ENCODE measurements at places on chromosomes 6 and 20.

DNA sequence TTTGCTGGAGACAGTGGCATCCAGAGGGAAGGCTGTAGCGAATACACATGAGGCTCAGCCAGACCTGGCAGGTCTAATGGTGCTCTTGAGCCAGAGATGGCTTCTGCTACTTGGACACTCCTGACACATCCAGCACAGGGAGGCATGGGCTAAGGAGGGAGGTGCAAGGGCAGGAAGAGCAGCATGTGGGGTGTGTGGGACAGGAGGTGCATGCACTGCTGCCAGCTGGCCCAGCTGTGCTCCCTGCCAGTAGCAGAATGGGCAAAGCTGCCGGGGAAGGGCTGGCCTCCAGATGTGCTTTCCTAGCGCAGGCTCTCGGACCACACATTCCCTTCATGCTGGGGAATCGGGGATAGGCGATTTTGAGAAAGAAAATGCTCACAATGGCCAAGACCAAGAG is 309.2 kb downstream of the CDC5L start:
- no peak for DNase-seq

- DNase-seq = peak; percentile 41
These were observed 57.7 kb upstream of the CD83 start for GRCh38 chr6:14059791-14060436.

DNA sequence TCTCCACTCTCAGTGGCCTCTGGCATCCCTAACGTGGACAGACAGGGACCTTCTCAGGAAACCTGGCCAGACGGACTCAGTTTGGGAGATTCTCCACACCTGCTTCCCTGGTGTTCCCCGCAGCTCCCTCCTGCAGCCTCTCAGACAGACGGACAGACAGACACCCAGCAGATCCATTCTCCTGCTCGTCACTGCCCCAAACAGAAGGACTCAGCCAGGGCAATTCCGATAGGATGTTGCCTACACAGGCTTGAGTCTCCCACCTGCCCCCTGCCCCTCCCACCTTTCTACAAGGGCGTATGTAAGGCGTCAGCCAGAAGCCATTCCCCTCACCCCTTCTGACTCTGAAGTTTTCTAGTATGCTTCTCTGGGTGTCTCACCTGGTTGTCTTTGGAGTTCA is 428 bp downstream of the CCM2L start:
- no peak for DNase-seq

DNA sequence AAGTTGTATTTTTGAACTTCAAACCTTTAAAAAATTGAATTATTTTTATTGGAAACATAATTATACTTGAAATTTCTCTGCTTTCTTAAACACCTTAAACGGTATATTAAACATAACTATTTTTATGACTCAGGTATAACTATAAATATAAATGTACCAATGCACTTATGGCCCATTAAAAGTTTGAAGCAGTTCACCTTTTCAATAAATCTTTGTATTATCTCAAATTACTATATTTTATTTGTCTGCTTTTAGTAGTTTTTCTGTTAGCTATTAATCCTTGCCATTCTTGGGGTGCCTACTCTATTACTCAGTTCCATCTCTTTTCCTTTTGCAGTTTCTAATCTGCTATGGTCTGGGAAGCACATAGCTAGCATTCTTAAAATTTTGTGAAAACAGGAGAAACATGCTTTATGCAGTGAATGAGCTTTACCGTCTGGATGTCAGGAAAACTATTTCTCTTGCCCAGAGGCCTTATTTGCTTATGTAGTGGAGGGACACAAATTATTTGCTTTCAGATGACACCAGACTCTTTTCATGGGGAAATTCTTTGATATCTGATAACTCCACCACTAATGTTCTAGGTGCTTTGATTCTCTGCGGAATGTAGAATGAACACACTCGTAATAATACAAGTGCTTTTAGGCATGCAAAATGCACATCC is 378.9 kb upstream of the CITED2 start:
- no peak for DNase-seq

GRCh38 chr6:110816677-110817076 is 1.4 kb upstream of the CDK19 start:
- no peak for DNase-seq

DNA sequence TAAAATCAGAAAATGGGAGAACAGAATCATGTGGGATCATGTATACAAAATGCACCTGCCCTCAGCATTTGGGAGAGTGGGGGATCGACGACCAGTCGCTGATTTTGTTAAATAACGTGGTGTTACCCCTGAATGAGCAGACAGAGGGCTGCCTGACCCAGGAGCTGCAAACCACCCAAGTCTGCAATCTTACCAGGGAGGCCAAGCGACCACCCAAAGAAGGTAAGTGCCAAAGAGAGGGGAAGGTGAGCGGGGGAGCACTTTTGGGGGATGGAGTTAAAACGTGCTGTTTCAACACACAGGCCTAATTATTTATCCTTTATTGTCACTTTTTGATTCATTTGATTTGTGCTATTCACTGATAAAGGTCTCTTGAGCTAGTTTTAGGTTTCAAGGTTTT is 4.1 kb downstream of the ADGRB3 start:
- no peak for DNase-seq

DNA sequence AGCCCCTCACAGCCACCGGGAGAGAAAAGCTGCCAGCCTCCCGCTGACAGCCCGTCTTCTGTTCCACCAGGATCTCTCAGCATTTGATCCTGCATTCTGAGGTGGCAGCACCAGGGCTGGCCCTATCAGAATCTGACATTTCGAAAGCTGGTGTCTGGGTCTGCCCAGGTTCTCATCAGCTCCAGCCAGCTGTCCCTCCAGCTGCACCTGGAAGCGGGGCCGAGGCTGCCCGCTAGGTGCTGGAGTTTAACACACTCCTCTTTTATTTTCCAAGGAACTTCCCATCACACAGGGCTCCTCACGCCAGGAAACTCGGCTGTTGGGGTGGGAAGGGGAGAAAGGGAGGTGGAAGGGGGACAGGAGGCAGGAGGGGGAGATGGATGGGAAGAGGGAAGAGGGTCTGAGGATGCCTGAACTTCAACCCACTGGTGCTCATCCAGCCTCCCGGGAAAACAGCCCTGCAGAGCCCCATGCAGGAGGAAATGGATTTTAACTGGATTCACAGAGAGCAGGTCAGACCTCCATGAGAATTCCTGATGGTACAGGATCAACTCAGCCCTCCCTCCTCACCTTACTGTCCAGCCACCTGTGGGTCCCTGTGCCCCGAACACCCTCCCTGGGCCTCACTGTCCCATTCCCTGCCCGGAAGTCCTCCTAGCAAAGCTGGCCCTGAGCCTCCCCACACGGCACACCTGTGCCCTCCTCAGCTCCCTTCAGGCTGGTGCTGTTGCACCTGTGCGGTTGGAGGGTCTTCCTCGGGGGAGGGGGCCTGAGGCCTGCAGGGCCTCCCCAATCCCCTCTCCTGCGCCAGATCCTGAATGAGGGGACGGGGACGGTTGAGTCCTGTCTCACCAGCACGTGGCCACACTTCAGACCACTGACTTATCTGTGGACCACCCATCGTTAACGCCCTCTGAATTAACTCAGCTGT is 3.9 kb upstream of the LSM14B start:
- no peak for DNase-seq

DNA sequence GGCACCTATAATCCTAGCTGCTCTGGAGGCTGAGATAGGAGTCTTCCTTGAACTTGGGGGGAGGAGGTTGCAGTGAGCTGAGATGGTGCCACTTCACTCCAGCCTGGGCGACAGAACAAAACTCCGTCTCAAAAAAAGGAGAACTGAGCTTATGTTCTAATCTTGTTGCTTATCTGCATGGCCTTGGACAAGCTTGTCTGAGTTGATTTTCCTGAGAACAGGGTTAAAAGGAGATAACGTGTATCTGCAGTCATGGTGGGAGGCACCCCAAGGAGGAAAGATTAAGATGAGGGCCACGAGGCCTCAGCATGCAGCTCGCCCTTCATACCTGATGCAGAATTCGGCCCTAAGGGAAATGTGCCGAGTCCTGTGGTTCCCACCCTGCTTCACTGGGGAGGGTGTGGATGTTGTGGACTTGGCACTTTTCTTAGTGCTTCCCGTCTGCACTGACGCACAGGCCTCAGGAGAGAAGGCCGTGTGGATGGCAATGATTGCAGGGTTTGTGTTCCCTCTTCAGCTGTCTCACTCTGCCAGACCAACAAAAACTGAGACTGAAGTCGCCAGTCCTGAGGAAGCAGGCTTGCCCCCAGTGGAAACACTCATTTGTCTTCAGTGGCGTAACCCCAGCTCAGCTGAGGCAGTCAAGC is 56.3 kb downstream of the EZR start:
- DNase-seq = no peak

DNA sequence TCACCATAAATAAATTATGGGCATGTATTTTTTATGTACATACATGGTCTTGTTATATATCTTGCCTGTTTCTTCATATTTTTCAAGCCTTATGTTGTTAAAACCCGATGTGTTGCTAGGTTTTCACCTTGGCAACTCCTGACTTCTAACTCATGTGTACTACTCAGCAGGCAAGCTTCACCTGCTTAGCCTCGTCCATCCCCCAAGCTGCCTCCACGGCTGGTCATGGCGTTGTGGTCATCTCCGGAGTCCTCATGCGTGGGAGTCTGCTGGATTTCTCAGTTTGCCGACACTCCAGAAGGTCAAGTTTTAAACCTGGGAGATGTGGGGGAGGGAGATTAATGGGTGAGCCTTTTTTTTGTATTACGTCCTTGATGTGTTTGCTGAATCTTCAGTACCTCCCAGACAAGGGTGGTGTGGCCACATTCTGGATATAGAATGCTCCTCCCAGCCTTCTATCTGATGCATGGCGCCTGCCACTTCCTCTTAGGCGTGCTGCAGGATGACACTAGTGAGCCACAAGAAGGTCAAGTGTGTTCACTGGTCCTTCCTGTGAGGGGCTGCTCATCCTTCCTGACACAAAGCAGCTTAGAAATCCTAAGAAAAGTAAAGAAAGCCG is 26.6 kb upstream of the EDN3 start:
- DNase-seq = no peak

DNA sequence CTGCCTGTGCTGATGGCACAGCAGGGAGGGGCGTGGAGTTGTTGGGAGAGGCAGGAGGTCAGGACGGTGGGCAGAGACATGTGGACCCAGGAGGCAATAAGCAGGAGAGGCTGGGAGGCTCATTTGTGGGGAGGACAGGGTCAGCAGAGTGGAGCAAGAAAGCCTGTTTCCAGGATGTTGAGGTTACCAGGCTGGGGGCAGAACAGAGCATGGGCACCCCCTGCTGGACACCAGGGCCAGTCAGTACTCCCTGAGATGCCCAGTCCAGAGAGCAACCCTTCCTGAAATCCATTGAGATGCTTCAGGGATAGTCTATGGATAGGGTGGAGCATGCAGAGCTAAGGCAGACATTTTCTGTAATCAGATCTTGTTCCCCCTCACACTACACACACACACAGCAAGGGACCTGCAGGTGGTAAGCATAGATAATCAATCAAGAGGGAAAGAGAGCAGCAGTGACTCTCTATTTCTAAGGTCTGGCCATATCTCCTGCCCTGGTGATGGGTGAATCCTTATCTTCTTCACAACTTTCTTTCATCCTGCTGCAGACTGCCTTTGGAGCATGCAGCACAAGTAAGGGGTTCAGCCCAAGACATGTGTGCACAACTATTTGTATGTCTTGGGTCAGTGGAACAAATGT is 41.7 kb downstream of the MOCS1 start:
- DNase-seq = peak; percentile 61

GRCh38 chr6:121645100-121645745 is 209.8 kb downstream of the GJA1 start:
- DNase-seq = no peak

GRCh38 chr20:14117768-14118167 is 122.5 kb downstream of the MACROD2 start:
- no peak for DNase-seq

- no peak for DNase-seq
These were observed 149.4 kb upstream of the MLIP start for GRCh38 chr6:53961679-53962370.

DNA sequence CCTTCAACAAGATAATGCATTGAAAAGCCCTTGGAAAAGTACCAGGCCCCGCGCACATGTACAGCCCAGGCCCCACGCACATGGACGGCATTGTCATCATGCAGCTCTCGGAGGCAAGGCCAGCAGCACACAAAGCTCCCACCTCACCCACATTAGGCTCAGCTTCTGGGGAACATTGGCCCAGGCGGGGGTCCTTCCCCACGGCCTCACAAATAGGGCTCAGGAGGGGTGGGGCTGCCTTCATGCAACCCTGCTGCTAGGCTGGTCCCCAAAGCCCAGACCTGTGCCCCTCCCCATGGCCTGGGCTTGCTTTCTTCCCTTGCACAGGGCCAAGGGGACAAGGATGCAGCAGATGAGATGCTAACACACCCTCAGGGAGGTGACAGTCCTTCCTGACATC is 26.7 kb downstream of the NPEPL1 start:
- DNase-seq = peak; percentile 7

GRCh38 chr6:6659600-6660327 is 71.2 kb downstream of the LY86 start:
- no peak for DNase-seq

DNA sequence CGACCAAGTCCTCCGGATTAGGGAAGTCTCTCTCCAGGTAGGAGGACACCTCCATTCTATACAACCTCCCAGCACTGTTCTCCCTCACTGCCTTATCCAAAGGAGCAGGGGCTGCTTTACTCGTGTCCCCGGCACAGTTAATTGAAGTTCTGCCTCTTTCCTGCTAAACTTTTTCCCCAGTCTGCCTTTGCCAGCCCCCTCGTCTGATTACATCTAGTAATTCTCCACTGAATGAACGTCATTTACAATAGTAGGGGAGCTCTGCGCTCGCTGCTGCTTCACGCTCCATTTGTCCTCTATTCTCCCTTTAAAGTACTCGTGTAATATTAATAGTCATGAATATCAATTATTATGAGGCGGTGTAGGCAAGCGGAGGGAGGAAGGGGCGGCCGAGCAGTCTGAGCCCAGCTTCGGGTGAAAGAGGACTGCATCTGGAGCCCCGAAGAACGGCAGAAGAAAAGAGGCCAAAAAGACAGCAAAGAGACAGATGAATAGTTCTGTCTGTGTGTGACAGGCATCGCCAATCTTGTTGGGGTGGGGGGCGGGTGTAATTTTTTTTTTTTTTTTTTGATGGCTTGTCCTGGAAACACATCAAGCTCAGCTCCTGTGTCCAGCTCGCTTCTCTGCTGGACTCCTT is 2.9 kb downstream of the TFAP2B start:
- DNase-seq = no peak

- no peak for DNase-seq
These were observed 1513.7 kb downstream of the GRIK2 start for GRCh38 chr6:102907181-102907580.

DNA sequence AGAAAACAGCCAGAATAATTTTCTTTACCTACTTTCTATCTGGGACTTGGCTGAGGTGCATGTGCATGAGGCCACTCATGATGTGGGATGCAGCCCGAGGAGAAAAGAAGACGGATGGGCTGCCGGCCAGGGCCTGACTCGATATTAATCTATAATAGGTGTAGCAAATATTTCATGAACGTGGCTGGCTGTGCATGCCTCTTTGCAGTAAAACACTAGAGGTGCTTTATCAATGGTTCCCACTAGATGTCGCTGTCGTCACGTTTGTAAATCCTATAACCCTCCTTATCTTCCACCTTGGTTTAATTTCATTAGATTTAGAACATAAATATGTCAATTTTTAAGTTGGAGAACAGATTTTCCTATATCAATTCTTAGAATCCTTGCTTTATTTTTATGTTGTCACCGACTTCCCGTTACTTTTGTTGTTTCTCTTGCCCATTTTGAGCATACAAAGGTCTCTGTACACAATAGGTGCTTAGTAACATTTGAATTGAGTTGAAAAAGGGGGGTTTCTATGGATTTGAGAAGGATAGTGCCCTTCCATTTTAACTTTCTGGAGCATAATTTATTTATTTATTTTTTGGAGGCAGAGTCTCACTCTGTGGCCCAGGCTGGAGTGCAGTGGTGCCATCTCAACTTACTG is 19.6 kb upstream of the FERMT1 start:
- no peak for DNase-seq

GRCh38 chr20:53557130-53557529 is 36.5 kb downstream of the ZNF217 start:
- no peak for DNase-seq

Data from left ventricle myocardium inferior (tissue), 1 donor.